ENCODE measurements at places on chromosomes 4 and X. TPM values are rescaled to one million over a fixed set of nuclear protein-coding genes. Genes with fewer than 3 reads are reported as not detected.

- H3K36me3 ChIP-seq: no peaks in the 10 kb centered on the region
- no peak for DNase-seq
- no peaks in the 10 kb centered on the region for H3K27me3 ChIP-seq
- no peaks in the 10 kb centered on the region for H3K4me1 ChIP-seq
These were observed 42.0 kb upstream of the USP9X start for GRCh38 chrX:41043196-41043595.

DNA sequence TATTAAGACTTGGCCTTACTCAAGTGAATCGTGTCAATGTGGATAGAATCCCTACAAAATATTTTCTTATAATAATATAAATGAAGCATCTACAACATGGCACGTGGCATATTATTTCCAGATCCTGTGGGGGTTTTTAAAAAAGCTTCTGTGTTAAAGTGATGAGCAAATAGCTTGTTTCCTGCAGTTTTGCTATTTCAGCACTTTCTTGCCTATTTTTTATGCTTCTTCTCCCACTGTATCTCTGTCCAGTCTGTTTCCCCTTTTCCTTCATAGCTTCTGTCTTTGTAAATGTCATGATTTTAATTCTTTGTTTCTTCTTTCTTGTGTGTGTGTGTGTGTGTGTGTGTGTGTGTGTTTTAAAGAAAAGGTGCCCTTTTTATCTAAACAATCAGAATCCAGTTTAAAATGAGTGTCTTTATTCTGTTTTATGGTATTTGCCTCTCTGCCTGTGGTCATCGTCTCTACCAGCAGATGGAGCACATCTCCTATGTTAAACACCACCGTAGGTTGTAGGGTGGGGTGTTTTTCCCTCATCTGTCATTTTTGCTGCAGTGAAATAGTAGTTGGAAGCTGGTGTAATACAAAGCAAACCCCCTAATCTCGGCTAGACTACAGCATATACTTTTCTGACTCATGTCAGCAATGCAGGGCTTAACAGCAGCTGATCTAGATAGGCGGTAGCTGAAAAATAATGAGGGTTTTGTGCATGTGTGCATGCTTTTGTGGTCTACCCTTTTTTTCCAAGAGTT, 33.1 kb downstream of the FTHL17 start:
- no peaks in the 10 kb centered on the region for H3K36me3 ChIP-seq
- DNase-seq: no peak
- no peak overlapping the region for H3K4me3 ChIP-seq
- H3K4me1 ChIP-seq: no peaks in the 10 kb centered on the region

GRCh38 chr4:159689526-159689925, 586.6 kb downstream of the RAPGEF2 start:
- no peak for DNase-seq
- no peaks in the 10 kb centered on the region for H3K27me3 ChIP-seq
- no peak overlapping the region for H3K27ac ChIP-seq
- H3K4me1 ChIP-seq: no peaks in the 10 kb centered on the region

DNA sequence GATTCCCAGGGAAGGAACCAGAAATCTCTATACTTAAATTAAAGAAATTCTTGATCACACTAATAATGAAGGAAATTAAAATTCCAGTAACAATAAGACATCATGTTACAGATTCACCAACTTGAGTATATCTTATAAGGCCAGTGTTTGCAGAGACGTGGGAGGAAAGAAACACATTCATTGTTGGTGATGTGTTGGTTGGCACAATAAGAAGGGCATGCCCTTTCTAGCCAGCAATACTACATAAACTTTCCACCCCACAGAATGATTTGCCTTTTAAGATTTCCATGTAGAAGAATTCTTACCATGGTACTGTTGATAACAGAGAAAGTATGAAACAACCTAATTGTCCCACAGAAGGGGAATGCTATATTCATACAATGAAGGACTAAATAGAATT, 581.5 kb downstream of the STIM2 start:
- DNase-seq: no peak
- no peaks in the 10 kb centered on the region for H3K4me1 ChIP-seq
- H3K4me3 ChIP-seq: no peak overlapping the region
- no peaks in the 10 kb centered on the region for H3K36me3 ChIP-seq

DNA sequence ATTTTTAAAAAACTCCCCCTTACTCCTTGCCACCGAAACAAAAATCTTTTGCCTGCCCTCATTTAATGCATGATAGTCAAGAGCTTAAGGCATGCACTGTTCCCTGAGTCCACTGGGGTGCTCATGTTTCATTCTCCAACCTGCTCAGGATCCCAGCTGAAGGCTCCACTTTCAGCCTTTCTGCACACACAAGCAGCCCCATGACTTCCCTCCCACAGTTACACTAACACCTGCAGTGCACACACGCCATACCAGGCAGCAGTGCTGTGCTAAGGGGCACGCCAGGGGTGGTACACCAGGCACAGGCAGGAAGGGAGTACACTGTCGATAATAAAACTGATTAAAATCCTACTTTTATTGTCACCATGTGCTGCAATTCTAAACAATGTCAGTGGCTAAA, 385.2 kb downstream of the BMPR1B start:
- H3K27ac ChIP-seq: no peak overlapping the region
- H3K36me3 ChIP-seq: no peaks in the 10 kb centered on the region
- no peak overlapping the region for H3K4me3 ChIP-seq
- no peak for DNase-seq
- H3K4me1 ChIP-seq: no peaks in the 10 kb centered on the region

DNA sequence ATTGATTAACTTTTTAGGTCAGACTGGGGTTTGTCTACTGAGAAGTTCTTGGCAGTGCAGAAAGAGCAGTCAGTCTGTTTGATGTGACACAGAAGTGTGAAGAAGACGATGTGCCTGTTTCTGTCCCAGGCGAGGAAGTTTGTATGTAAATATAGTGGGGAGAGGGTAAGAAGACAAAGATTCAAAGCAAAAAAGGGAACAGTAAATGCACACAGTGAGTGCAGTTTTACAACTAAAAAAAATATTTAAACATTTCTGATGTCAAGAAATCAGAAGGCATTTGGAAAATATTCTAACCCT, 264.9 kb downstream of the RAPGEF2 start:
- H3K4me3 ChIP-seq: no peak overlapping the region
- H3K4me1 ChIP-seq: no peaks in the 10 kb centered on the region
- no peaks in the 10 kb centered on the region for H3K36me3 ChIP-seq
- no peak overlapping the region for H3K27ac ChIP-seq

DNA sequence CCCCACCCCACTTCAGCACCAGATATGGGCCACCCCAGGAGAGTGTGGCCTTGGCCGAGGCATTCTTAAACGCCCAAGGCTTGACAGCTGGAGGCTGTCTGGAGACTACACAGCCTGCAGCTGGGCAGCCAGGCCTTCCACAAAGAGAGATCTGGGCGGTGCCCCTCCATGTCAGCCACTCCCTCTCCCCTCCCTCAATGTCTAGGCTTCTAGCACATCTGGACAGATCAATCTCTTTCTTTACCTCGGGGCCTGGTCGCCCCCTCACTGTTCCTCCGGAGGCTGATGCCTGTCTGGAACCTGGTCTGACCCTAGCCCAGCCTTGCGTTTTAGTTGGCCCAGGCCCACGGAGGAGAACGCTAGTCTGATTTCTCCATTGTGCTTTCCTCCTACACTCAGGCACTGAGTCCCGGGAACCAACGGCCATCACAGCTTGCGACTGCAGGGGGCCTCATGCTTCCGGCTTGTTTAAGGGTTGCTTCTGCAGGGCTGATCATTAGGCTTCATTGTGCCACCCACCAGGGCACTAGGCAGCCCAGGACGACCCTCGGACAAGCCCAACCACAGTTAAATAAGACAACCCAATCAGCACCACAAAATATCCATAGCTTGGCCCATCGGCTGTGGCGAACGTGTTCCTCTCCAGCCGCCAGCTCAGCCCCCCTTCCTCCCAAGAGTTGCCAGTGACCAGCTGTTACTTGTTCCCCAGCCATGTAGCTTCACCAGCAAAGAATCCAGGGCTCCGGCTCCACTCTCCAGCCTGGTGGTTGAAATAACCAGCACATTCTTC, 200.6 kb downstream of the BCOR start:
- H3K4me1 ChIP-seq: no peaks in the 10 kb centered on the region
- DNase-seq: no peak
- H3K4me3 ChIP-seq: no peak overlapping the region
- no peak overlapping the region for H3K27ac ChIP-seq
- no peaks in the 10 kb centered on the region for H3K36me3 ChIP-seq
- no peaks in the 10 kb centered on the region for H3K27me3 ChIP-seq

DNA sequence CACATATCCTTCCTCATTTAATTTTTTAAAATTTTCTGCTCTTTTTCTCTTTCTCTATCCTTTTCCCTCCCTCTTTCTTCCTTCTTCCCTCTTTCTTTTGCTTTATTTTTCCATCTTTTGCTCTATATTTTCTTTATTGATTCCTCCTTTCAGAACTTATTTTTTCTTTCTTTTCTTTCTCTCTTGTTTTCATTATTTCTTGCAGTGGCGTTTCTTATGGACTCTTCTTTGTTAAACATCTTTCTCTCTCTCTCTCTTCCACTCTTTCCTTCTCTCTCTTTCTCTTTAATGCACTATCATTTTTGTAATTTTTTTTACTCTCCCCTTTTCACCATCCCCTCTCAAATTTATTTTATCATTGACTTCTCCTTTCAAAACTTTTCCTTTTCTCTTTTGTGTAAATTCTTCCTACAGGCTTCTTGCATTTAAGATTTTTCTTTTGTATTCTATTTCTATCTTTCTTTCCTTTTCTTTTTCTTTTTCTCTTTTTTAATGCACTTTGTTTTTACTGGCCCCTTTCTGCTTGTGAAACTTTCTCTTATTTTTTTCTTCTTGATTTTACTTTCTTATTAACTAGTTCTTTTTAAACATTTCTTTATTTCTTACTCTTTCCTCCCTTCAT, 97.0 kb downstream of the RBMX2 start:
- H3K4me1 ChIP-seq: no peaks in the 10 kb centered on the region
- DNase-seq: no peak
- H3K27ac ChIP-seq: no peak overlapping the region

DNA sequence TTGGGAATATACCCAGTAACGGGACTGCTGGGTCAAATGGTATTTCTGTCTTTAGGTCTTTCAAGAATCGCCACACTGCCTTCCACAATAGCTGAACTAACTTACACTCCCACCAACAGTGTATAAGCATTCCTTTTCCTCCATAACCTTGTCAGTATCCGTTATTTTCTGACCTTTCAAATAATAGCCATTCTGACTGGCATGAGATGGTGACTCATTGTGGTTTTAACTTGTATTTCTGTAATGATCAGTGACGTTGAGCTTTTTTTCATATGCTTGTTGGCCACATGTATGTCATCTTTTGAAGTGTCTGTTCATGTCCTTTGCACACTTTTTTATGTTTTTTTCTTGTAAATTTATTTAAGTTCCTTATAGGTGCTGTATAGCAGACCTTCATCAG, 81.2 kb downstream of the ADAM29 start:
- no peaks in the 10 kb centered on the region for H3K4me1 ChIP-seq
- no peaks in the 10 kb centered on the region for H3K36me3 ChIP-seq
- no peak for DNase-seq

DNA sequence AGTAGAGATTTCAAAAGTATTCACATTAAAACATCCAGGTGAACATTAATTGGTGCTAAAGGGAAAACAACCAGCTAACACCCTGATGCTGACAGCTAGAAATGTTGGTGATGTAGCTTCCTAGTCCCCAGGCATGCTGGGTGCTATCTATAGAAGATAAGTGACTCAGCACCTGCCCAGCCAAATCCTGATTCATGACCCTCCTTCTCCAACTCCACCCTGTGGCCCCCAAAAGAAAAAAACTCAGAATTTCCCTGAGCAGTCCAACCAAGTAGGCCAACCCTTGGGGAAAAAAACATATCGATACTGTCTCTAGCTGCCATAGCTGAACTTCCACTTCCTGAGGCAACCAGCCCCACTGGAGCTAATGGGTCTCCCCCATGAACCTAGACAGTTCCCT, 197.6 kb upstream of the KLF3 start:
- no peak overlapping the region for H3K4me3 ChIP-seq
- peaks cover 12% of the 10 kb centered on the region for H3K4me1 ChIP-seq
- H3K27me3 ChIP-seq: no peaks in the 10 kb centered on the region

- no peak for DNase-seq
- no peaks in the 10 kb centered on the region for H3K27me3 ChIP-seq
- no peak overlapping the region for H3K27ac ChIP-seq
- no peak overlapping the region for H3K4me3 ChIP-seq
These were observed 59.4 kb upstream of the SORCS2 start for GRCh38 chr4:7132730-7133582.

- H3K36me3 ChIP-seq: no peaks in the 10 kb centered on the region
- no peak for DNase-seq
- H3K27ac ChIP-seq: no peak overlapping the region
- H3K4me1 ChIP-seq: peaks cover 44% of the 10 kb centered on the region
- H3K4me3 ChIP-seq: no peak overlapping the region
These were observed 101.3 kb downstream of the TBL1X start for GRCh38 chrX:9566150-9566621.

- H3K36me3 ChIP-seq: no peaks in the 10 kb centered on the region
- H3K4me3 ChIP-seq: no peak overlapping the region
- H3K27ac ChIP-seq: no peak overlapping the region
- no peak for DNase-seq
- H3K27me3 ChIP-seq: no peaks in the 10 kb centered on the region
These were observed 227.0 kb upstream of the PRPS2 start for GRCh38 chrX:12564221-12564620.

FAM9C gene
- not detected for total RNA-seq

FATE1 gene
- total RNA-seq: not detected

ADH1A gene
- not detected for total RNA-seq

EMCN gene
- total RNA-seq: not detected

SYNPO2 gene
- 0.41 TPM for total RNA-seq

FABP2 gene
- not detected for total RNA-seq
